Colonic mucosa (tissue), 4 donors: ENCODE measurements at places on chromosomes 5 and 9. TPM values are rescaled to one million over a fixed set of nuclear protein-coding genes. Genes with fewer than 3 reads are reported as not detected.

CD14 gene
- total RNA-seq = 48.3 TPM

RLN2 gene
- total RNA-seq = 0.74 TPM

CCDC192 gene
- not detected for total RNA-seq

CDC20B gene
- total RNA-seq = not detected

ABLIM3 gene
- total RNA-seq = 4.1 TPM

DMRT3 gene
- not detected for total RNA-seq

MTREX gene
- 53.7 TPM for total RNA-seq

SLC4A9 gene
- total RNA-seq = 0.42 TPM

PRUNE2 gene
- 12.1 TPM for total RNA-seq

KIF4B gene
- total RNA-seq = not detected

ASPN gene
- 0.40 TPM for total RNA-seq

SPATA31A3 gene
- total RNA-seq = not detected

NRARP gene
- 120 TPM for total RNA-seq

TMEFF1 gene
- total RNA-seq = 0.27 TPM

TMC1 gene
- total RNA-seq = 0.42 TPM

MLANA gene
- total RNA-seq = not detected

NR6A1 gene
- 4.8 TPM for total RNA-seq

PLPP7 gene
- 1.1 TPM for total RNA-seq

NKD2 gene
- total RNA-seq = 0.94 TPM

PCDHGB6 gene
- 1.8 TPM for total RNA-seq

IL33 gene
- total RNA-seq = 5.0 TPM

PCDHA12 gene
- not detected for total RNA-seq

TICAM2 gene
- 2.4 TPM for total RNA-seq

CACFD1 gene
- total RNA-seq = 56.8 TPM

SARDH gene
- 1.3 TPM for total RNA-seq

PCDHGC4 gene
- 0.64 TPM for total RNA-seq

PDE6A gene
- total RNA-seq = 2.7 TPM

GOLM1 gene
- 337 TPM for total RNA-seq

FCN1 gene
- total RNA-seq = 0.79 TPM
